ENCODE measurements at places on chromosomes 6 and 20. TPM values are rescaled to one million over a fixed set of nuclear protein-coding genes. Genes with fewer than 3 reads are reported as not detected.

The CYP39A1 gene
- 1.2 TPM for total RNA-seq

The RSPO3 gene
- total RNA-seq = 30.5 TPM

The TNFRSF6B gene
- 1.7 TPM for total RNA-seq

The NNAT gene
- total RNA-seq = 1.2 TPM

The TXLNB gene
- total RNA-seq = 172 TPM

The WASF1 gene
- 0.41 TPM for total RNA-seq

The MTG2 gene
- total RNA-seq = 50.8 TPM

The SUMO4 gene
- not detected for total RNA-seq

The PRL gene
- not detected for total RNA-seq

The SLC32A1 gene
- total RNA-seq = not detected

The INSM1 gene
- not detected for total RNA-seq

The TULP4 gene
- 85.2 TPM for total RNA-seq

The HTR1B gene
- total RNA-seq = not detected

The ZHX3 gene
- 29.3 TPM for total RNA-seq

DNA sequence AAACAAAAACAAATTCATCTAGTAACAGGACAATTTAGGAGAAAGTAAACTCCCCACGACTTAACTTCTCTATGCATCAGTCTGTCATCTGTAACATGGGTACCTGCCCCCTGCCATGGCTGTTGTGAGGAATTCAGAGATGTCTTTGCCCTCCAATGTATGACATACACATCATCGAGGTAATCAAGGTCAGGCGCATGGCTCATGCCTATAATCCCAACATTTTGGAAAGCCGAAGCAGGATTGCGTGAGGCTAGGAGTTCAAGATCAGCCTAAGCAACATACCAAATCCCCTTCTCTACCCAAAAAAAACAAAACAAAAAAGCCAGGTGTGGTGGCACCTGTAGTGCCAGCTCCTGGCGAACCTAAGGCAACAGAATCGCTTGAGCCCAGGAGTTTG is 9.0 kb downstream of the EEF1A1 start:
- DNase-seq = no peak

DNA sequence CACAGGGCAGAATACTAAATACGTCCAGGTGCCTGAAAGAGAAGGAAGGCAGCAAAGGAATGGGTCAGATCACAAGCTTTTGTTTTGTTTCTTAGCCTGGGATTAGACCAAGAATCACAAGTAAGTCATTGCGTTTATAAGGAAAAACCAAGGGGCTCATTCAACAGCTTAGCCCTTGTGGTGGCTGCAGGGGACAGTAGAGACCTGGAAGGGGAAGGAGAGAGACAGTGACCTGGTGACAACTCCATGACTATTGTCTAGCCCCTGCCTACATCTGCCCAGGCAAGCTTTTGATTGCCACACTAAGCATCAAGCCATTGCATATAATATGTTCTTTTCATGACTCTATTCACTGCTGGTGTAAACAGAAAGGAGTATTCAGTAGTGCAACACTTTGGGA is 30.2 kb upstream of the TBC1D7 start:
- DNase-seq = no peak

DNA sequence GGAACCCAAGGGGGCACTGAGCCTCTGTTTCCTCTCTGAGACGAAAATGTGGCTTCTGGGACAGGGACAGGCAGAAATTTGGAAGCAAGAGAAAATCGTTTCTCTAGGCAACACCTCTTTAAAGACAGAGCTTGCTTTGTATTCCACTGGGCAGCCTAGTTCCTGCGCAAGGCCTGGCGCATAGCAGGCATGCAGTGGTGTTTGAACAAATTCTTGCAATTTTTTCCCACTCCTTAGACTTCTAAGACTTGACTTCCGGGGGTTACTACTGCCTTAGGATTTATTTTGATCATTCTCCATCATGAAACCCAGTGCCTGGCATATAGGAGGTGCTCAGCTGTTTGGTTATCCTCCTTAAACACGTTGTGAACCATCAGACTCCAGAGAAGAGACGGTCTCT is 249.0 kb upstream of the KCNG1 start:
- no peak for DNase-seq

DNA sequence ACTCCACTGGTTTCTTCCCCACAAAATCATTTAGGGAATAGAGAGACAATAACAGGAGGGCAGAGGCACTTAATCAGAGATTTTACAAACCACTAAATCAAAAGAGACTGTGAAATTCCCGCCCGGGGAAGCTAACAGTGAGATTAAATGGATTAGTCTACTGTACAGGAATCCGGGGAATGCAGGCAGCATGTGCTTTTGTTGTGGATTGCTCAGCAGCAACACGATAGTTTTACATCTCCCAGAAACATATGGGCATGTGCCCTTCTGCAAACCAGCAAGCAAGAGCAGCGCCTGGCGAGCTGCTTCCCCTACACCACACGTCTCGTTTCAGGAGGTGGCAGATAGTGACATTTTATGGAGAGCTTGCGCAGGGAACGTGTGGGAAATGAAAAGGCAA is 382.3 kb downstream of the CD83 start:
- DNase-seq = no peak

DNA sequence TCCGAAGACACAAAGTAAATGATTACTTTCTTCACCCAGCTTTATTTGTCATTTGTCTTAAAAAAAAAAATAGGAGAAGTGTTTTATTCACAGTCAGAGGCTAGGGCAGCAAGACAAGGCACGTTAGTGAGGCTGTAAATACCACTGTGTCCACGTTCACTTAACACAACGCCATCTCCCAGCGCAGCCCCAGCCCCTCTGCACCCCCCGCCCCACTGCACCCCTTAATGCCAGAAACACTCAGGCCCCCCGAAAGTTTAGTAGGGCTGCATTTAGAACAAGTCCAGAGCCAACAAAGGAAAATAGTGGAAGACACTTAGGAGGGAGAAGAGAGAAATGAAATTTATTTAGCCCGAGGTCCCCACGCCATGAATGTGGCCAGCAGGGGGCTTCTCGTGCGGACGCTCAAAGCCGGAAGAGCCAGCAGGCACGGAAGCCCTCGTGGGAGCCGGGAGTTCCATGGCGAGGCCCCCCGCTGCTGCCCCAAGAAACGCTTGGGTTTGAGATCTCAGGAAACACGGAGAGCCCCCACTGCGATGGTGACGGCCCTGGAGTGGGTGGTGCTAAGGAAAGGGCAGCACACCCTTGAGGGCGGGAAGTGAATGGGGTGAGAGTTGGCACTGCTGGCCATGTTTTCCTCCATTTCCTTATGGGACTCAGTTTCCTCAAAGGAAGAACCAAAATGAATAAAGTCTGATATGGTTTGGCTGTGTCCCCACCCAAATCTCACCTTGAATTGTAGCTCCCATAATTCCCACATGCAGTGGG is 50.2 kb downstream of the IYD start:
- no peak for DNase-seq

DNA sequence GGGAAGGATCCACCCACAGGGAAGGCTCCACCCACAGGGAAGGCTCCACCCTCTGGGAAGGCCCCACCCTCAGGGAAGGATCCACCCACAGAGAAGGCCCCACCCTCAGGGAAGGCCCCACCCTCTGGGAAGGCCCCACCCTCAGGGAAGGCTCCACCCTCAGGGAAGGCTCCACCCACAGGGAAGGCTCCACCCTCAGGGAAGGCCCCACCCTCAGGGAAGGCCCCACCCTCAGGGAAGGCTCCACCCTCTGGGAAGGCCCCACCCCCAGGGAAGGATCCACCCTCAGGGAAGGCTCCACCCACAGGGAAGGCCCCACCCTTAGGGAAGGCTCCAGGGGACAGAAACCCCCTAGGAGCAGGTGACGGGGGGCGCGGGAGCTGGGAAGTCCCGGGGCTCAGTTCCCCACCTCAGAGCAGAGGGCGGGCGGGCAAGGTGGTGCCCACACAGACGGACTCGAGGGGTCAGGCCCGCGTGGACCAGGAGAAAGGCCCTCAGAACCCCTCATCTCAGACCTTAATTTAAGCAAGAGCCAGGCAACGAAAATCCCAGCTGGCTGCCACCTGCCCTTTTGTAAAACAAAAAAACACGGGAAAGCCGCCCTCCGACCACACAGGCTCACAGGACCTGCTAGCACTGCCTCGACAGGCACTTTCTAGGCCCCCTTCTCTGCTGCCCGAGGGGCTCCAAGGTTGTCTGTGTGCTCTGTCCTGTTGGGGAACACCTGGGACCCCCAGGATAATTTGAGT is 39.7 kb downstream of the KCNQ2 start:
- DNase-seq = no peak

- DNase-seq = no peak
Measured at GRCh38 chr20:51800060-51800871, 2.1 kb downstream of the SALL4 start.

- no peak for DNase-seq
Measured at GRCh38 chr6:28944412-28944865, 20.7 kb upstream of the TRIM27 start.

GRCh38 chr20:34998331-34998950 is 42.8 kb downstream of the MYH7B start:
- no peak for DNase-seq

GRCh38 chr6:161406646-161407045 is 132.8 kb upstream of the AGPAT4 start:
- no peak for DNase-seq

GRCh38 chr20:57622579-57623381 is 2.6 kb upstream of the ZBP1 start:
- no peak for DNase-seq

DNA sequence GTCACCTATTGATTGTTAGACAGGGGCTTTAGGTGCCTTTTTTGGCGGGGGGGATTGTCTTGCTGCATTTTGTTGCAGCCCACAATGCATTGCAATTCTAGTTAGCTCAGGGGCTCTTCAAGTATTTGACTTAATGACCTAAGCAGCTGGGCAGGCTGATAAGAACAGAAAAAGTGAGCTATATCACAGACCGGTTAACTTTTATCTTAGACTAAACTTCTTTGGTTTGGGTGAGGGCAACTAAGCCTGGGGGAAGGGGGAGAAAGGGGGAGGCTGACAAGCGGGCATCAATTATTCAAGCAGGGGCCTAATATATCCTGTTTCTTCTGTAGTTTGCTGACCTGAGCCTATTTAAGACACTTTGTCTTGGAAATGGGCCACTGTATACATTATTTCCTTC is 66.0 kb upstream of the GPR6 start:
- DNase-seq = no peak

DNA sequence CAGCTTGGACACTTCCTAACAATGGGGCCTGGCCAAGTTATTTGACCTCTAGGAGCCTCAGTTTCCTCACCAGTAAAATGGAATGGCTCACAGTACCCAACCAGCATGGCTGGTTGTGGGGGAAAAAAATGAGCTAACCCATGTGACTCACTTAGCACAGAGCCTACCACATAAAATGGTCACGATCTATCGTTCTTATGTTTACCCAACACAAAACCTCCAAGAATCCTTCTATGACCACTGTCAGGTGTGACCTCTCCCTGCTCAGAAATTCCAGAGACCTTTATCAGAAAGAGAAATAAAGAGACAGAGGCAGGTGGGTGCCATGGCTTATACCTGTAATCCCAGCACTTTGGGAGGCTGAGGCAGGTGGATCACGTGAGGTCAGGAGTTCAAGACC is 39.4 kb downstream of the BPIFB1 start:
- DNase-seq = no peak

DNA sequence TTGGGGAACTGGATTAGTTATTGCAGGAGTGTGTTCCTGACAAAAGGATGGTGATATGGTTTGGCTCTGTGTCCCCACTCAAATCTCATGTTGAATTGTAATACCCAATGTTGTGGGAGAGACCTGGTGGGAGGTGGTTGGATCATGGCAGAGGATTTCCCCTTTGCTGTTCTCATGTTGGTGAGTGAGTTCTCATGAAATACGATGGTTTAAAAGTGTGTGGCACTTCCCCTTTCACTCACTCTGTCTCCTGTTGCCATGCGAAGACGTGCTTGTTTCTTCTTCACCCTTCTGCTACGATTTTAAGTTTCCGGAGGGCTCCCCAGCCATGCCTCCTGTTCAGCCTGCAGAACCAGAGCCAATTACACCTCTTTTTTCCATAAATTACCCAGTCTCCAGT is 16.2 kb upstream of the TREM1 start:
- no peak for DNase-seq

- no peak for DNase-seq
Measured at GRCh38 chr6:128208851-128209580, 308.2 kb upstream of the THEMIS start.

- DNase-seq = no peak
Measured at GRCh38 chr6:28220257-28221133, 4.6 kb upstream of the ZSCAN9 start.

- DNase-seq = no peak
Measured at GRCh38 chr6:18707714-18708439, 320.7 kb downstream of the RNF144B start.

- no peak for DNase-seq
Measured at GRCh38 chr6:52303178-52303577, 18.6 kb upstream of the MCM3 start.

- no peak for DNase-seq
Measured at GRCh38 chr6:136945711-136946121, 23.6 kb downstream of the SLC35D3 start.

GRCh38 chr6:47145212-47145611 is 103.1 kb upstream of the ADGRF1 start:
- no peak for DNase-seq

DNA sequence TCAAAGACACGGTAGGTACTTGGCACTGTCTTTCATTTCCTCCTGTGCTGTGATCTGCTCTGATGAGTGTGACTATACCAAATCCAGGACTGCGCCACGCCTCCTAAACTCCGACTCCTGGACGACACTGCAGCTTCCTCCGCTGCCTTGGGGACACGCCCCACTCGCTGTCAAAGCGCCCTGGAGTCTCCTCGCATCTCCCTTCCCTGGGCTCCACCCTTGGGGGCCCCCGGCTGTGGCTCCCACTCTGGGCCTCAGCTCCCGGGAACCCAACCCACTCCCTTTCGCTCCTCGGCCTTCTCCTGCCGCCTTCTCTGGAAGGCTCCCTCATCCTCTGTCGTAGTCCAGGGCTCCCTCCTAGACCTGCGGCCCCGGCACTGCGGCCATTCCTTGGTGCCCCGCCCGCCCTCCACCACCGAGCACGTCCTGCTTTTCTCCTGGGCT is 61.2 kb downstream of the RSPH3 start:
- no peak for DNase-seq

- no peak for DNase-seq
Measured at GRCh38 chr20:51338692-51339440, 203.7 kb downstream of the NFATC2 start.

DNA sequence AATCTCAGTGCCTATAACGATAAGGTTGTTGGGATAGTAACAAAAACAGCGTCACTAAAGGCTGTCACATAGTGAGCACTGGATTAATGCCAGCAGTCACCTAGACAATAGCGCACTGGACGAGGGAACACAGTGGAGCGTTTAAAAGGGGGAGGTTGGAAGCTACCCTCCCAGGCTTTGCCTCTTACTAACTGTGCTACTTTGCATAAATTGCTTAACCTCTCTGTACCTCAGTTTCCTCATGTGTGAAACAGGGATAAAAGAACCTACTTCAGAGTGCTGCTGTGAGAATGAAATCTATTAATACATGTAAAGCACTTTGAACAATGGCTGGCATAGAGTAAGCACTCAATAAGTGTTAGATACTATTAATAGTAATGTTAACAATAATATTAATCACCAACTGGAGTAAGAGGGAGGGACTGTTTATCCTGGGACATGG is 10.5 kb downstream of the BCL2L1 start:
- DNase-seq = peak; percentile 52

GRCh38 chr6:26299286-26300042 is 65.5 kb upstream of the BTN3A2 start:
- DNase-seq = no peak
